ENCODE measurements at places on chromosomes 1 and 21.

- DNase-seq: no peak
Measured at GRCh38 chr21:33668180-33668579, 25.9 kb downstream of the ITSN1 start.

DNA sequence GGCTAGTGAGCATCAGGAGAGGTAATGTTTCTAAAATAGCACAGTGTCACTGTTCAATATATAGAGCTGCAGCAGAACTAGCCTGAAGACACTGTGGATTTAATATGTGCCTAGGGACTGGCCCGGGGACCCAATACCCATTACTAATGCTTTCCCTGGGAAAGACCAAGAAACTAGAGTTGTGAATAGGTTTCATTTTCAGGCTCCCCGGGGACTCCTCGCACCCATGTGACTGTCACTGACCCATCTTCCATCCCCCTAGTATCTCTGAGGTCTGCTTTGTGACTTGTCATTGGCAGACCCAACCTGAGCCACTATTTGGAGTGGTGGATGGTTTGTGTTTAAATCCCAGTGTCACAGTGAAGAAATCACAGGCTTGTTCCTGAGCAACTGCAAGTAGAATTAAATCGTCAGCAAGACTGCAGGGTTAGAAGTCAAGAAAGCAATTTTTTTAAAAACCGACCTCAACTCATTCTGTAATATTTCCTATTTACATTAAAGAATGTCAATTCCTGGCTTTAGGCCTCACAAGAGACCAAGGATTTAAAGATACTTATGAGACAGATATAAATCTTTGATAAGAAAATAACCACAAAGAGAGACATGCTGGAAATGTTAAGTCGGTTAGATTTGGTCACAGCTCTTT lies 130.0 kb upstream of the TNR start:
- DNase-seq: no peak

GRCh38 chr1:50110656-50111055 lies 1.9 kb downstream of the ELAVL4 start:
- no peak for DNase-seq

DNA sequence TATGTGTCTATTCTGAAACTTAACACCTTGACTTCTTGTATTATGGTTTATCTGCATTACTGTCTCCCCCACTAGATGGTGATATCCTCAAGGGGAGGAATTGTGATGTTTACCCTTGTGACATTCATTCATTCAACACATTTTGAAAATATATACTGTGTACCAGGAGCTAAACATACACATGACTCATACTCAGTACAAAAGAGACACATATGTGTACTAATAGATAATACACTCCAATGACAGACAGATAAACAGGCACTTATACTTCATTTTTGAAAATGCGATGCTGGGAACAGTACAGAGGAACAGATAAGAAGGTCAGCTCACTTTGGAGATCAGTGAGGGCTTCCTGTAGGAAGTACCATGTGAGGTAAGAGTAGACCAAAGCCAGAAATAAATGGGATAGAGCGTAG lies 8.9 kb upstream of the RAB3GAP2 start:
- DNase-seq: no peak

DNA sequence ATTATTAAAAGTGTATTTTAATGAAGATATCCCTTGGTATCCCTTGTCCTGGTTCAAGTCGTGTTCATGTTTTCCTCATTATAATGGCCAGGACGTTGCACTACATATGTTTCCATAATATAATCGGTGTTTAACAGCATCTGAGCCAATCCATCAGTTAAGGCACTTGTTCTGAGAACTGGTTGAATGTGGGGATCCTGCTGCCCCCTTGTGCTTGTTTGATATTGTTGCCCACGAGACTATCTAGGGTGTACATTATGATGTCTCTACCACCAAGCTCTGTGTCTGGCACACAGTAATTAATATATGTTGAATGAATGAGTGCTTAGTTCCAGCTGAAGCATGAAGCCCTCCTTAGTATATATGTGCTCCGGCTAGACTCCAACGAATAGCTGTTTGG lies 193.0 kb downstream of the CACNA1E start:
- DNase-seq: no peak

- no peak for DNase-seq
Measured at GRCh38 chr21:36015045-36015444, 45.3 kb downstream of the SETD4 start.

DNA sequence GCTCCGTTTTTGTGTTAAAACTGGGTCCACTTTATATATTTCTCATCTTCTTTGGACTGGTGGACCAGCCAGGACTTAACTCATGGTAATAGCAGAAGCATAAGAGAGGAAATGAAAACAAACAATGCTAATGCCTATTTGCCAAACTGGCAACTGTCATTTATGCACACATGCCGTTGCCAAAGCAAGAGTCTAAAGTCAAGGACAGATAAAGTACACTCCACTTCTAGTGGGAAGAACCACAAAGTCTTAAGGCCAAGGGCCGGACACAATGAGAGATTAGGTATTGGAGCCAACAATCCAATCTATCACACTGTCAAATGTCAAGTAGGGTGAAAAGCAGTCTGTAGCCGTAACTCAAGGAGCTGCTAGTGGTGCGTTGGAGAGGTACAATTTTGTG lies 157.7 kb downstream of the LYPLAL1 start:
- no peak for DNase-seq

DNA sequence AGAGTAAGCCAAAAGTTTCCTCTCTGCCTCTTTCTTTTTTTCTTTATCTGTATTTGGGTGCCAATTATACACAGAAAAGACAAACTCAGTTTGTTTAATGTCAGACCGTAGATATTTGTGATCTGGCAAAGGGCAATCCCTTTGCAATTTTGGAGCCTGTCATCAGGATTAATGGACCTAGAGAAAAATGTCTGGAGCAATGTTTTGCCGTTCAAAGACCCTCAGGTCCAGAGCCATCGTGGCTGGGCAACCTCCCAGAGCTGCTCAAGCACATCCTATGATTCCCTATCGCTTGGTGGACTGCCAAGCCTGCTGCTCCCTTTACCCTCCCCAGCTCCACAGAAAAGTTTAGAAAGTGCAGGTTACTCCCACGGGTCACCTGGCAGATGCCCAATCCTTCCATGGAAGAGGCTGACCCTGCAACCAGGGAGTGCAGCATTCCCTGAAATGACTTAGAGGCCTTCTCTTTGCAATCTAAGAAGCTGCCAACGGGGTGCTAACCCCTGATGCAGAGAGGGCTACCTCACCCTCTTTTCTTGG lies 112.5 kb upstream of the NGF start:
- no peak for DNase-seq

DNA sequence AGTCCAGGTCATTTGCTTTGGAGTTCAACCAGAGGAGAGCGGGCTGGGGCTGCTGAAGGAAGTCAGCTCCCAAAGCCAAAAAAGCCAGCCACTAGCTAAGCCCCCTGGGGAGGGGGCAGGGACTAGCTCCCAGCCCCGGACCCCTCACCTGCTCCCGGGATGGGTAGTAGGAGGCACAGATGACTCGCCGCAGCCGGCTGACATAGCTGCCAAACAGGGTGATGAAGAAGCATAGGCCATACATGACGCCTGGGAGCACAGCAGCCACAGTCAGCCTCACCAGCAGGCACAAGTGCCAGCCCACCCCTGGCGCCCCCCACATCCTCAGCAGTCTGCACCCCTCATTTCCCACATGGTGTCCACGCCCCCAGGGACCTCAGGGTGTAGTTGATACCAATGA lies 7.4 kb downstream of the DCST2 start:
- no peak for DNase-seq

DNA sequence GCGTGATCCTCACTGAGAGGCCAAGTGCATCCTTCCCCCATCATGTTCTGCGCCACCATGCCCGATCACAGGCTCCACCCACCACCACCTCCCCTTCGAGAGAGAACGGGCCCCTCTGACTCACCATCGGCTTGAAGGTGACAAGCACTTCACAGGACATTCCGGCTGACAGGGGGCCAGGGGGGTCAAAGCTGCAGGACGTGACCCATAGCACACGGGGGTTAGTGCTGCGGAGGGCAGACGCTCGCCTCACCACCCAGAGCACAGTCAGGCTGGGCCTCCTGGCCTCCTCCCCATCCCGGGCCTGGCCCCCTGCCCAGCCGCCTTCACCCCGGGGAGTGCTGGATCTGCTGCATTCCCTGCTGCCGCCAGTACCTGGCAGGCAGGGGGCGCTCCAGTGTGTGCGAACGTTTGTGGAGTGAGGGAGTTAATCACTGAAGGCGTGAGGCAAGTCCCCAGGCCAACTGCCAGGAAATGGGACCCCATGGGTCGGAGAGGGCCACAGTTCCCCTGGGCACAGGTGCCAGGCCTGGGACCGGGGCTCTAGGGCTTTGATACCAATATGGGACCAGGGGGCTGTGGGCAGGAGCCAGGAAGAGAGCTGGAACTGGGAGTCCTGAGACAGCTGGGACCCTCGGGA lies 40.9 kb upstream of the TMEM52 start:
- DNase-seq: peak; percentile 78

GRCh38 chr1:45266151-45266801 lies 59.9 kb upstream of the ZSWIM5 start:
- DNase-seq: no peak

DNA sequence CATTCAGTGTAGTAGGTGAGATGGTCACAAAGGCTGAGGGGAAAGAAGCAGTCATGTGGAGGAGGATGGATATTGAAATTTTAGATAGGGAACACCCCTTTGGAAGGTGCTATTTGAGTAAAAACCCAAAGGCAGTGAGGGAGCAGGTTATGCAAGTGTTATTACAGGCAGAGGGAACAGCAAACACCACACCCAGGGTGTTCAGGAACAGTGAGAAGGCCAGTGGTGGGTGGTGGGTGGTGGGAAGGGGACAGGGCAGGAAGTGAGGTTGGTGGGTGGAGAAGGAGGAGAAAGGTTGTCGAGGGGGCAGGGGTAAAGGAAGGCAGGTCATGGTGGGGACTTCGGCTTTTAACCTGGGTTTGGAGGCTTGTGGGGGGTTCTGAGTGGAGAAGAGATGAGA lies 39.2 kb upstream of the SCMH1 start:
- no peak for DNase-seq

DNA sequence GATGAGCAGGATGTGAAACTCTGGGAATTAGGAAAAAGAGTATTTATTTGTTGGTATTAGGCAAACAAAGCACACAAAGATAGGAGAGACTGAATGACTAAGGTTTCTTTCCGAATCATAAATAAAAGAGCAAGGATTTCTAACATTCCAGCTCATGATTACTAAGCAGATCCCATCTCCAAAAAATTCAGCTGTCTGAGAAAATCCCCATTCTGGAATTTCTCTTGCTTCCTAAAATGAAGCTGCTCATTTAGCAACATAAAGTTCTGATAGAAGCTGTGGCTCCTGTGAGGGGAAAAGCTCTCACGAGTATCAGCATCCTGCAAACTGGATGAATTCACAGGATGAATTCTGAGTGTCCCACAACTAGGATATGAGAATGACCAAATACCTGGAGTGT lies 6.7 kb upstream of the SH2D5 start:
- no peak for DNase-seq

GRCh38 chr1:100606438-100606837 lies 68.5 kb downstream of the GPR88 start:
- no peak for DNase-seq

DNA sequence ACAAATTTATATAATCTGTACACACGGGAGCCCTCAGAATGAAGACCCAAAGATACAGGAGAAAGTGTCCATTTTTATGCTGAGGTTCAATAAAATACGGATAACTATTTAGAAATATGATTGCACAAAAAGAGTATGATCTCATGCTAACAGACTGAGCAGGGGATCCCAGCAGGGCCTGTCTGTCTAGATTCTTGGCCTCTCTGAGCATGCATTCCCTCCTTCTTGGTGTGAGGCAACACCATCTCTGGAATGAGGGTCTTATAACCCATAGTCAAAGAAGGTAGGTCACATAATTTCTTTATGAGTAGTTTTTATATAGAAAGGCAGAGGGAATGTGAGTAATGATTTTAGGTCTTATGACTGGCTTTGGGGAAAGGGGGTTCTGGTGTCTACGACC lies 5.4 kb downstream of the PRMT6 start:
- no peak for DNase-seq

DNA sequence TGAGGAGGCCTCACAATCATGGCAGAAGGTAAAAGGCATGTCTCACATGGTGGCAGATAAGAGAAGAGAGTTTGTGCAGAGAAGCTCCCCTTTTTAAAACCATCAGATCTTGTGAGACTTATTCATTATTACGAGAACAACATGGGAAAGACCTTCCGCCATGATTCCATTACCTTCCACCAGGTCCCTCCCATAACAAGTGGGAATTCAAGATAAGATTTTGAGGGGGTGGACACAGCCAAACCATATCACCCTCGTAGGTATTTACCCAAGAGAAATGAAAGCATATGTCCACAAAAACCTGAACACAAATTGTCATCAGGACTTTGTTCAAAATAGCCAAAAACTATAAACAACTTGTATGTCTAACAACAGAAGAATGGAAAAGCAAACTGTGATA lies 45.9 kb upstream of the TENT5C start:
- DNase-seq: no peak

DNA sequence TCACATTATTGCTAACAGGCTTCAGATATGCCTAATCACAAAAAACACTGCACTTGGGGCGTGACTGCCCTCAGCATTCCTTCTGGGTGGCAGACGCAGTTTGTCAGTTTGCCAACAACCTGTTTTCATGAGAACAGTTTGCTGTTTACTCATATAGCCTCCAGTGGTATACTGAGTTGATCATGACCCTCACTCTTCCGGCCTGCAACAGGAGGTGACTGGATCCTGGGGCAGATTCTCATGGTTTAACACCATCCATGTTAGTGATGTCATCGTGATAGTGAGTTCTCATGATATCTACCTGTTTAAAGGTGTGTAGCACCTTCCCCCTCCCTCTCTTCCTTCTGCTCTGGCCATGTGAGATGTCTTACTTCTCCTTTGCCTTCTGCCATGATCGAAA lies 555.2 kb downstream of the PLPP3 start:
- DNase-seq: no peak

DNA sequence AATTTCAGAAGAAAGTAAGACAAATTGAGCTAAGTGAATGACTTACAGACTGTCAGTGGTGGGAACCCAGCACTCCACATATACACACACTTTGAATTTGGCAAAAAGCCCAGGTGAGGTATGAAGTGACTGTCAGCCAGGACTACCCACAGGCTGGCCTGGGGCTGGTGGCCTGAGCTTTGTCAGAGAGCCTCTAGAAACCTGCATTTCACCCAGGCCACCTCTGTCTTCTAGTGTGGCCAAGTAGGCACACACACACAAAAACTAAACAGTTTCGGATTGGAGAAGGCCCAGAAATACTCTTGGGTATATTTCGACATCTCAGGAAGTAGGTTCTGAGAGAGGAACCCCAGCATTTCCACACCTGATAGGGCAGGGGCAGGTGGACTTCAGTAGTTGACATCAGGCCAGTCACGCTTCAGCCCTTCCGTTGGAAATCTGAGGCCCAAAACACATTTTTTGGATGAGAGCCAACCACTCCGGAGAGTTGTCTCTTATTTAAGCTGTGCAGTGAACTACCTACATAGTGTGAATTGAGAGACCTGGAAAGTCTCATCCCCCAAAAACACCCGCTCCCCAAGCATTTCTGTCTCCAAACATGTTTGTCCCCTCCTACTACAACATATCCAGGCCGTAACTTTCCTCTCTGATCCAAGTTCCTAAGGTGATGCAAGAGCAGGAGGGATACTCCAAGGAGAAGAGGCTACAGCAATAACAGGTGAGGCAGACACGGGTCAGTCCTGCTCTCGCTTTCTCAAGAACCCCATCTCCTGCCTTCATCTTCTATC lies 167.2 kb upstream of the PROX1 start:
- DNase-seq: no peak

- DNase-seq: no peak
Measured at GRCh38 chr1:219092206-219092605, 81.5 kb upstream of the LYPLAL1 start.

GRCh38 chr1:37761416-37762095 lies 3.4 kb downstream of the EPHA10 start:
- DNase-seq: no peak

- peak; percentile 9 for DNase-seq
Measured at GRCh38 chr1:180953291-180954004, 40.8 kb downstream of the KIAA1614 start.
